SK-N-SH (cell line): ENCODE measurements at places on chromosomes 7 and 10.

- DNase-seq = peak; percentile 85
Observed at GRCh38 chr7:151704960-151705635, 171.8 kb downstream of the PRKAG2 start.

GRCh38 chr7:11005202-11005601 is 31.5 kb downstream of the PHF14 start:
- DNase-seq = no peak

DNA sequence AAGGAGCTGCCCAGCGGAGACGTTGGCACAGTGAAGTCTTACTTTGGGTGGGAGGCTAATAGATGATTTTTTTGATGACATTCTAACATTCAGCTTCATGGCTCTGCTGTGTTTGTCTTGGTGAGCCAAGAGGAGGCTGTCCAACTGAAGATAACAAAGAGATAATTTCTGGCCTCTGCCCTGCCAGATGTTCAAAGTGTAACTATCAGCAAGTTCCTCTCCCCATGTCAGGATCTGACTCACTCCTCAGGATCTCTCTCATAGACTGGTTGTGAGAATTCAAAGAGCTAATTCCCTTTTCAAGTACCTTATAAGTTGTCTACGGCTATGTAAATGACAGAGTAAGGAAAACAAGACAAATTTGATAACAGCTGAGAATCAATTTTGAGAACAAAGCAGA is 1340.9 kb downstream of the XPNPEP1 start:
- no peak for DNase-seq

DNA sequence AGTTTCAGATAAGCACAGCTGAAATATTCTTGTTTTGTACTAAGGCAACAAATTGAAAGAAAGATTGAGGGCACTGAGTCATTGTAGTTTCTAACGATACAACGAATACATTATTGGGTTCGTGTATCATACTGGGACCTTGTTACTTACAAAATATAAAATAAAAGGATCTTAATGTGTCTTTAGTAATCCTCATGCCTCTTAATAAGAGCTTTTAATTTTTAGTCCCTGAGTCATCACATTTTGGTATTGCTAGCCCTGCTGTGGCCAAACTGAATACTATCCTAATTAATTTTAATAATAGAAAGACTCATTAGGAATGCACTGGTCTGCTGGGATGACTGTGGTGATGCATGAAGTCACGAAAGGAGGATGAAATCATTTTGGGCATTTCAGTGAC is 309.7 kb downstream of the EXOC4 start:
- no peak for DNase-seq

GRCh38 chr10:116803451-116804249 is 45.6 kb upstream of the ENO4 start:
- DNase-seq = no peak

- DNase-seq = no peak
Observed at GRCh38 chr10:61804414-61804813, 97.1 kb upstream of the ARID5B start.

DNA sequence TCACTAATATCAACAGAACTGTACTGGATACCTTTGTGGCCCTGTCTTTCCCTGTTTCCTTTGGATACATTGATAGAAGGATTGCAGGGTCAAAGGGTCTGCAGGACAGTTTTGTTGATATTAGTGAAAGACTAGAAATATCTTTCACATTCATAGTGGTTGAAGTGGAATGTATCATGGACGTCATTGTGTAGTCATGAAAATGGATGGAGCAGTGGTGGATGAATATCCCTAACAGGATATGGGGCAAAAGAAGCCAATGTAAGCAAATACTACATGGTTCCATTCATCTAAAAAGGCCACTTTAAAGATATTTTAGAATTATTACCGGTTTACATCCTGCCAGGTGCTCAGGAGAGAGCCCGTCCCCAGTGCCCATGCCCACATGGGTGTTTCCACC is 23.8 kb downstream of the PALD1 start:
- DNase-seq = no peak

DNA sequence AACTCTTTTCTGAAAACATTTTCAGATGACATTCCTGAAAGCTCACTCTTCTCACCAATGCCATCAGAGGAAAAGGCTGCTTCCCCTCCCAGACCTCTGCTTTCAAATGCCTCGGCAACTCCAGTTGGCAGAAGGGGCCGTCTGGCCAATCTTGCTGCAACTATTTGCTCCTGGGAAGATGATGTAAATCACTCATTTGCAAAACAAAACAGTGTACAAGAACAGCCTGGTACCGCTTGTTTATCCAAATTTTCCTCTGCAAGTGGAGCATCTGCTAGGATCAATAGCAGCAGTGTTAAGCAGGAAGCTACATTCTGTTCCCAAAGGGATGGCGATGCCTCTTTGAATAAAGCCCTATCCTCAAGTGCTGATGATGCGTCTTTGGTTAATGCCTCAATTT is 16.5 kb downstream of the ANLN start:
- DNase-seq = no peak

- DNase-seq = no peak
Observed at GRCh38 chr7:11480143-11480542, 351.9 kb downstream of the THSD7A start.

GRCh38 chr7:6393667-6394056 is 54.1 kb downstream of the DAGLB start:
- DNase-seq = no peak

DNA sequence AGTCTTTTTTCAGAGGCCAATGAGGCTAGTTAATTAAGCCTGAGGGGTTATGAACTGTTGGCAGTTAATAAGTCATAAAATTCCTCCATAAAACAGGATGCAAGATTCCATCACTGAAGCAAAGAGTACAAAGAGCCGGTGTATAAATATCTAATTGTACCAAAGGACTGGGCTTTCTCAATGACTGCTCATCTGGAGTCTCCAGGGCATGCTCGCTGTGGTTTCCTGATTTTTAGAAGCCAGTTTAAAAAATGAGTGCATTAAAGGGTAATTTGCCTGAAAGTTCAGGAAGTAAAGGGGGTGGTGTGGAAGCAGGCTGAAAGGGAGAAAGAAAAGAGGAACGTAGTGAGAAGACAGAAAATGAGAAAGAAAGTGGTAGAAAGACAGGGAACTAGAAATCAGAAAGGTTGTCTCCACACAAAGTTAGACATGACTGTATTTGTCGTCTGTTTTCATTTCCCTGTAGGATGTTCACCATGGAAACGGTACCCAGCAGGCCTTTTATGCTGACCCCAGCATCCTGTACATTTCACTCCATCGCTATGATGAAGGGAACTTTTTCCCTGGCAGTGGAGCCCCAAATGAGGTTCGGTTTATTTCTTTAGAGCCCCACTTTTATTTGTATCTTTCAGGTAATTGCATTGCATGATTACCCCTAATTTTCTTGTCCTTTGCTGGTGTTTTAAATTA is 282.3 kb downstream of the TWIST1 start:
- no peak for DNase-seq

GRCh38 chr10:60144099-60144498 is 237.7 kb upstream of the CCDC6 start:
- no peak for DNase-seq

DNA sequence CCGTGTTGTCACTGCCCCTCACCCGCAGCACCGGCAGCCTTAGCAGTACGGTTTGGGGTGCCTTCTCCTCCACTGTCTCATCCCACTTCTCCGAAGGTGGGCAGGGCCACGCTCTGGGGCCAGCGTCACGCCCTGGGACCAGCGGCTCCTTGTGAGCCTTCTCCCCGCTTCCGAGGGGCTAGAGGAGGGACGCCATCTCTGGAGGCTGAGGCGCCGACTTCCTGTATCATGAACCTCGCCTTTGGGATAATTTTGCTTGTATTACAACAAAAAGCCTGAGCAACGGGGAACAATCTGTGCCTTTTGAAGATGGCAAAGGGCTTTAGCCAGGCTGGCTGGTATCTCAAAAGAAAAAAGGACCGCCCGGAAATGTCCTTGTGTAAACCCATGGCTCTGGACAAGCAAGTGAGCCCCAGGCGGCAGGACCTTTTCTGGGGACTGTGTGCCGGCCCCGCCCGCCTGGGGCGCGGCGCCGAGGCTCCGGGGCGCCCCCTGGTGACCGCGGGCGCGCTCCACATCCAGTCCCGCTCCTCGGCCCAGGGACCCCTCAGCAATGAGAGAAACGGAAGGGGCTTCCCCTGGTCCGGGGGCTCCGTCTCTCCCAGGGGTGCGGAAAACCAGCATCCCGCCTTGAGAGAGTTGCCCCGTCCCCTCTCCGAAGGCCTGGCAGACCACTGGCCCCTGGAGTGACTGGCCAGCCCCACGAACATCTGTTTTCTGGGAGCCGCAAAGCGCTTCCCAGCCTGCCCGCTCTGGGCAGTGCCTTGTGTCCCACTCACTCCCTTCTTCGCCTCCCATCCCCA is 3.8 kb downstream of the DEPP1 start:
- DNase-seq = peak; percentile 94

DNA sequence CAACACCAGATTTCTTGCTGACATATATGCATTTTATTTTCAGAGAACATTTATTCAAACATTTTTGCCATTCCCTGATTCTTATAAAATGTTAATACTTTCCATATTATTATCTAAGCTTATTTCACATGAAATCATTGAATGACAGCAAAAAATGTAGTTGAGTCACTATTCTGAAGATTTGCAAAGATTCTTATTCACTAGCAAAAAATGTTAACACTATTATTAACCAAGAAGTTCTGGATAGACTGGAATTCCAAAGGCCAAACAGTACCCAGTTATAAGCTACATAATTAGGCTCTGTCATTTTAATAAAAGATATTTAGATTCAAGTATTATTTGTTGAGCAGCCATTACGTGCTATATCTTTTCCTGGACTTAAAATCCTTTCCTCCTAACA is 4.3 kb downstream of the GSTO2 start:
- no peak for DNase-seq

- DNase-seq = no peak
Observed at GRCh38 chr7:97454636-97455035, 277.2 kb upstream of the TAC1 start.
